Activated CD4-positive, alpha-beta T cell treated with anti-CD3 and anti-CD28 coated beads for 24 hours (primary cell): ENCODE measurements at places on chromosomes 5 and 9.

DNA sequence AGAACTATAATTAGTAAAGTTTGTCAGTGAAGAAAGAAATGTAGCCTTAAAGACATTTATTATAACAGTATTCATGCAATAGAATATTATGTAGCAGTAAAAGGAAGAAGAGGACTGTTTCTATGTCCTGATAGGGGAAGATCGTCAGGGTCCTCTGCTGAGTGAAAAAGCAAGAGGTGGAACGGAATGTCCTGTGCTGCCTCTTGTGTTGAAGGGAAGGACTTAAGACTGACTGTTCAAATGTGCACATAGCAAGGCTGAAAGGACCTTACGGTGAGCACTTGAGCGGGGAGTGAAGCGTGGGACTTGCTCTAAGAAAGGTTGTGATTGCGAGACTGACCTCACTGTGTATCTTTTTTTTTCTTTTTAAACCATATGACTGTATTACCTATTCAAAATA, 63.2 kb downstream of the SNX24 start:
- no peak for DNase-seq

- DNase-seq: no peak
Measured at GRCh38 chr5:52767766-52768480, 19.8 kb upstream of the ITGA1 start.

- DNase-seq: no peak
Measured at GRCh38 chr9:14863402-14863801, 46.8 kb downstream of the FREM1 start.

DNA sequence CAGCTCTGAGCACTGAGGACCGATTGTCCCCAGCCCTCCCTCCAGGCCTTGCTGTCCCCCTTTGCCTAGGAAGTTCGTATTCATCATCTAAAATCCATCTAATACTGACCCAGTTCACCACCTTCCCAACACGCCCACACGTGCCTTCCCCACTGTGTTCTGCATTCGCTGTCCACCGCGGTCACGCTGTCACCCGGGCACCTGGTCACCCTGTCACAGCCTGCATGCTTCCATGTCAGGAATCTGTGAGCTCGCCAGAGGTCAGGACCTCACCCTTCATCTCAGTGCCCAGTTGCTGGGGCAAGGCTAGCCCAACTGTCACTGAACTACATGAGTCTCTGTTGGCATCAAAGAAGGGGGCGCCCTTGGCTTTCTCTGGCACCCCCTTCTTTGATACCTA, 82.9 kb upstream of the RUFY1 start:
- DNase-seq: no peak

- DNase-seq: no peak
Measured at GRCh38 chr5:81303563-81303962, 2.2 kb downstream of the ZCCHC9 start.

DNA sequence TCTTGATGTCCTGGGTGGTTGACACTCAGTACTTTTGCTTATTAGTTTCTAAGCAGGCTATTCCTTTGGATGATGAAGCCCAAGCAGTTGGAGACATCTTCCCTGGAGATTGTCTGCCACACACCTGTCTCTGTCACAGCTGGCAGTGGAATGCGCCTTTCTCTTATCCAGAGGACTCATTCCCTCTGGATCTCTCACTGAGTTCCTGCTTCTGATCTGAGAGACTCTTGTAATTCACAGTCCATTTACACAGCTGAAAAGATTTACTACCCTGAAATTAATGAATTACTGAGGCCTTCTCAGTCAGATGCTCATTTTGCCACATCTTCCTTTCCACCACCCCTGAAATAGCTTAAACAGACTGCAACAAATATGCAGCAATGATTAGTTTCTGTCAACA, 15.9 kb downstream of the TAL2 start:
- DNase-seq: no peak

DNA sequence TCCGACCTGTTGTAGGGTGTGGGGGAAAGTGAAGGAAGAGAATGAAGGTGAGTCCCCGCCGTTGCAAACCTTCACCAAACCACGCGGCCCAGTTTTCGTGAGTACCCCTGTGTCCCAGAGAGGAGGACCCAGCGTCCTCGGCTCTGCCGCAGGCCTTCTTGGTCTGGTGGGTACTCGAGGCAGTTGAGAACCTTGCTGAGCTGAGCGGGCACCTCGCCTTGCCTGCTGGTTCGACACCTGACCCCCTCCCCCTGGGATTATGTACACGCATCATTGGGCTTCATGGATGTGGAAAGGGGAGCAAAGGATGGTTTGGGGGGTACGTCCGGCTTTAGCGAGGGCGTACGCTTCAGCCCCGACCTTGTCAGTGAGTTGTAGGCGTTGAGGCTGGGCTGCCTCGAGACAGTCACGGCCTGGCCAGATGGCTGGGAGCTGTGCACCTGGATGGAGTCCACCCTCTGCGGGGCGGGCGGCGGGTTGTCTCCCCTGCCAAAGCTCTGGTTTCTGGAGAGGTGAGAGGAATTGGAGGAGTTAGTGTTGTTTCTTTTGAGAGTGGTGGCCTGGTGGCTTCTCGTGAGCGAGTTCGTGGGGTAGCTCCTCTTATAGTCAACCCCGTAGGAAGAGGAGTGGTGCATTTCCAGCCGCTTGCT, 128.1 kb downstream of the SEMA6A start:
- DNase-seq: no peak

- DNase-seq: no peak
Measured at GRCh38 chr9:15381491-15381890, 41.2 kb upstream of the SNAPC3 start.

DNA sequence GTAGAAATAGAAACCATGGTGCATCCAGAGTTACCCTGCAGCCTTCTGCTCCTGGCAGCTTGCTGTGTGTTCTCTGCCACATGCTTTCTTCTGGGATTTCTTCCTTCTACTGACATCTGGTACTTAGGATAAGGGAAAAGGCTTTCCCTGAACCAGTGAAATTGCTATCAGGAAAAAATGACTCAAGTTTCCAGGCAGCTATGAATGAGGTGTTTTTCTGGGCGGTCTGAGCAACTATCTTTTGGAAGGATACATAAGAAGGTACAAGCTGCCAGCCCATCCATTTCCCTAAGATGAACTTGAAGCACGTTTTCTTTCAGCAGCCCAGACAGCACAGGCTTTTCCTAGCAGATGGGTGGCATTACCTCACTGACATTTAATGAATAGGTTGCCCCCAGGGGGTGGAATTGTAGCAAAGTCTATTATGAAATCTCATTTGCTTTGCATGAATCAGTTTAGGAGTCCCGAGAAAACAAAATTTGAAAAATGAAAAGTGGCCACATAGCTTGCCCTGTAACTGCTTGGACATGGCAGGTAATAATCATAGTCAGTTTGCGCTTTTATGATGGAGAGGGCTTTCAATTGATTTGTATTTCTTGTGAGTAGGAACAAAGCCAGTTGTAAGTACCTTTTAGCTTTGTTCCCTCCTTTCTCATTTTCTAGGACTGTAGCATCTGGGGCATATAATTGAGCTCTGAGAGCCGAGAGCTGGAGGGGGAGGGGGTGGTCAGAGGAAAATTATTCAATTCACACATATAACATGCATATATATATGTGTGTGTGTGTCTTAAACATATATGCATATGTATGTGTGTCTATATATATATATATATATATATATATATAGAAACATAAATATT, 108.5 kb downstream of the C9orf152 start:
- no peak for DNase-seq

DNA sequence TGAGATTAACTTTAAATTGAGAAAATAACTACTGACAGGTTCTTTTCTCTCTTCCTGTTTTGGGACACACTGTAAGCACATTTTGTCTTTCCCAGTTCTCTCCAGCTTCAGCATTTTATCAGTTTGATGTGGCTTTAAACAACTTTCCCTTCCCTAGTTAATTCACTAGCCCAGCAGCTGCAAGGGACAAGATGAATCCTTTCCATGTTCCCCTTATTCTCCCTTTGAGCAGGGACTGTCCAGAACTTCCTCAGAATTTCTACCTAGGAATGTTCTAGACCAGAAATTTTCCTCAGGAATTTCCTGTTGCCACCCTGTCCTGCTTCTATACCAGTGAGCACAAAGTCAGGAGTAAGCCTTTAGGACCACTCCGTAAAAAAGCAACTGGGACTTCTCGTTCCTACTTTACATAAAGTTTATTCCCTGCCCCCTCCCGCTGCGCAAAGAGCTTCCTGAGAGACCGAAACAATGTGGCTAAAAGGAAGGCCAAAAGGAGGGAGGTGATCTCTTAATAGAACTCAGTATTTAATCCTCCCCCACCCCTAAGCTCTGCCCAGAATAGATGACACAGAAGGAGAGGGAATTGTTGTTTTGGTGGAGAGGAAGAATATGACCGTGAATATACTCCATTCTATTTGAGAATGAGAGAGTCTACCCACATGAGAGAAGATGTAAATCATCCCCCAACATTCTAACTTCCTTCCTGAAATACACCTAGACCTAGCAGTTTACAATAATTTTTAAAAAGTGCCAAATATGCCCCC, 61.9 kb downstream of the GLIS3 start:
- no peak for DNase-seq

DNA sequence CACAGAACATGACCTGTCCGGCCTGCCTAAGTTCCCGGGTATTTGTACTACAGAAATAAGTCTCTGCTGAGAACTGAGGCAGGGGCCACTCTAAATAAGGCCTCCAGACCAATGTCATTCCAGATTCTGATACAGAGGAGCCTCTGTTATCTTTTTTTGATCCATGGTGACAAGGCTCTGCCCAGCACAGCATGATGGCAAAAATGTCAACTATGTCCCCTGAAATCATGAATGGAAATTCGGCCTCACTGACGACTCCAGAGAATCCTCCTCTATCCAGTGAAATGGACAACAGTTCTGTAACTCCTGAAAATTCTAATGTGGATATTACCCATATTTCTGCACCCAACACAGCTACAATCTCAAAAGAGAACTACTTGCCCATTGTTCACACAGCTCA, 335.0 kb downstream of the DNAH5 start:
- no peak for DNase-seq

DNA sequence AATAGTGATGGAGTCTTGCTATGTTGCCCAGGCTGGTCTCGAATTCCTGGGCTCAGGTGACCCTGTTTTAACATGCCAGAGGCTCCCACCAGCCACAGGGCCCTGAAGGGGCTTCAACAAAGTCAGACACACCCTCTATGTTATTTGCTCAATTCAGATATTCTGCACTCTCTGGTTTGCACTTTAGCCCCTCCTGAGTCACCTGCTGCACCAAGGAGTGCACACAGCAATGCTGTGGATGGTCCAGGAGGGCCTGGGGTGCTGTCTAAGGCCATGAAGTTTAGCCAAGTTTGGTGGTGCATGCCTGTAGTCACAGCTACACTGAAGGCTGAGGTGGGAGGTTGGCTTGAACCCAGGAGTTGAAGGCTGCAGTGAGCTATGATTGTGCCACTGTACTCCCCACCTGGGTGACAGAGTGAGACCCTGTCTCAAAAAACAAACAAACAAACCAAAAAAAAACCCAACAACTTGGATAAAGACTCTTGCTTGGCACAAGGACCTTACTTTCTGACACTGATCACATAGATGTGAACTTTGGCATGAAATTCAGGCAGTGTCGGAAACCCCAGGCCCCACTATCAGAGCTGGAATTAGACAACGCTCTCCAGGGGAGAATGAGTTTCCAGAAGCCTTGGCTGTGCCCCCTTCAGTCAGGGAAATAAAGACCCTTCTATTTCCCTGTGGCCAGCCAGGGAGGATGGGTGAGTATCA, 39.7 kb upstream of the CDKN2AIPNL start:
- no peak for DNase-seq

DNA sequence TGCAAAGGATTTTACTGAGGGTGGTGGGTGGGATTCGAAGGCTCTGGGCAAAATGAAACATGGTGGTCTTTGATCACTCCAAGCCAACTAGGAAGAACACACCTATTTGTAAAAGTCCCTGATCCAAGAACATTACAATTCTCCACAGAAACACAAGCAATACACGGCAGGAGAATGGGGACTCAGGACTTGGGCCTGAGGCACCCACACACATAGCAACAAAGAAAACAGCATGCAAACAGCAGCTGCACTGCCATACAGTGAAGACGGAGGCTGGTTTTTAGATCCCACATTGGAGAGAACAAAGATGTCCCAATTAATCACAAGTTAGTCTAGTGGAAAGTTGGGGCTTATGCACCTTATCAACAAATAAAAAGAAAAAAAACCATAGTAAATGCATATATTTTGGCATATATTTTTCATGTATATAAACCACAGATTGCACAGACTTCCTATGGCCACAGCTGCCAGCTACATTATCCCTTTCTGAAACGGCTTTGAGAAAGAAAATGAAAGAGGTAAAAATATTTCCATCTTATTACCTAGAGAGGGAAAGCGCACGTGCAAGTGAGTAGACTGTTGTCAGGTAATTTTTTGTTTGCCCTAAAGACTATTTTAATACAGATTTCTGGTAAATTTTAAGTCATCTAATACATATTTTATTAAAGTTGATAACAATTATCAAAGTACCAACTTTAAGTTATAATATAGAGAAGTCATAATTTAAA, 410.9 kb downstream of the BNC2 start:
- no peak for DNase-seq

GRCh38 chr9:123175854-123176629, 92.3 kb downstream of the STRBP start:
- no peak for DNase-seq

DNA sequence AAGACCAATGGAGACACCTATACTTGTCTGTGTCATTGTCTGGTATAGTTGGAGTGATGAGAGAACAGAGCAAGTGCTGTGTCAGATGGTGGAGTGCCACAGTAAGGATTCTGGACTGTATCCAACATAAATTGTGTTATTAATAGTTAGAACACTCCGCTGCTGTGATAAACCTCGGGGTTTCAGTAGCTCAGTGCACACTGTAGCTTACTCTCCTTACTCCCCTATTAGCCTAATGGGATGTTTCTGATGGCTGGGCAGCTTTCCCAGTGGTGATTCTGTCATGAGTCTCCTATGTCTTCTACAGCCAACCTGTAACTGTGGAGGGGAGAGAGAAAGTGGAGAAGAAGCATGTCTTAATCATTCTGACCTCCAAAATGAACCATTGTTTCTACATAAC, 127.6 kb upstream of the PTCH1 start:
- no peak for DNase-seq

DNA sequence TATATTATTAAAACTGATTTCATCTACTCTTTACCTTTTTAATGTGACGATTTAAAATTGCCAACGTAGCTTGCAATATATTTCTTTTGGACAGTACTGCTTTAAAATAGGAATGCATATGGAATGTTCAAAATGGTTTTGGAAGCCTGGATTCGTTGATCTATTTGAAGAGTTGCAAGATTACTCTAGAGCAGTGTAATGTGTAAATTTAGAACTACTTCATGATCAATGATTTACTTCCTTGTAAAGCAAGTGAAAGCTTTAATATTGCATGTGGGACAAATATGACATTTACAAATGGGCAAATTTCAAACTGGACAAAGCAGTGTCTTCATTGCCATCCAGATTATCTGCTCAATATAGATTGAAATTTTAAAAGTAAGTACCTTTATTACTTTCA, 38.3 kb downstream of the PARP8 start:
- DNase-seq: no peak

GRCh38 chr5:167820101-167820990, 471.1 kb upstream of the WWC1 start:
- DNase-seq: no peak

- no peak for DNase-seq
Measured at GRCh38 chr5:137516961-137517360, 17.8 kb upstream of the SPOCK1 start.
